ENCODE measurements at places on chromosomes 5 and 9.

DNA sequence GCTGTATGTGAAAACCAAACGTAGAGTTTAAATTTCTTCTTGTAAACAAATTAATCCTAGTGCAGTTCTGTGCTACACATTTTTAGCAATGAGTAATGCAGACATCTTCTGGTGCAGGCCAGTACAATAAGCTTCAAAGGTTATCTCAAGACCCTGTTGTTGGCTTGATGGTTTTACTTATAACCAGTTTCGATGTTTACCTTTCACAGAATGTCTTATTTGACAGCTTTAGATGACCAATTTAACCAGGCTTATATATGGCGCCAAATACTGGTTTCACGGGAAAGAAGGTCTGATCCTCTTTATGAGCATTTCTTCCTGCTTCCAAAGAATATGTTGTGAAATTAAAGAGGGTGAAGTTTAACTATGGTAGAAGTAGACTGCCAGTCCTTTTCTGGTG lies 9.9 kb downstream of the ZFAND5 start:
- no peak for DNase-seq

DNA sequence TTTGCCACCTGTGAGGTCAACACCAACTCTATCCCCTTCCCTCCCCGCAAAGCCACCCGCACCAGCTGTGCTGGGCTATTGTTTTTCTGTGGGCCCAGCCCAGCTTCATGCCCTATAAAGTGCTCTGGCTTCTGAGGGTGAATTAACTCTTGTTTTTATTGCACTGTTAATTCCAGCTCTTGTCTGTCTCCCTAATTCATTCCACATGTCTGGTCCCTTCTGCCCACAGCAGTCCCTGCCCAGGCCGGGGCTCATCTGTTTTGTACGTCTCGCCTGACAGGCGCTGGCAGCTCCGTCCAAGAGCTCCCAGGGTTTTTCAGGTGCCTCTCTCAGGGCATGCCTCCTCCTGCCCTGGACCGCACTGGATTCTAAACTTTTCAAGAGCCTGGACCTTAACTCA lies 118.9 kb downstream of the PDZD2 start:
- DNase-seq: no peak

DNA sequence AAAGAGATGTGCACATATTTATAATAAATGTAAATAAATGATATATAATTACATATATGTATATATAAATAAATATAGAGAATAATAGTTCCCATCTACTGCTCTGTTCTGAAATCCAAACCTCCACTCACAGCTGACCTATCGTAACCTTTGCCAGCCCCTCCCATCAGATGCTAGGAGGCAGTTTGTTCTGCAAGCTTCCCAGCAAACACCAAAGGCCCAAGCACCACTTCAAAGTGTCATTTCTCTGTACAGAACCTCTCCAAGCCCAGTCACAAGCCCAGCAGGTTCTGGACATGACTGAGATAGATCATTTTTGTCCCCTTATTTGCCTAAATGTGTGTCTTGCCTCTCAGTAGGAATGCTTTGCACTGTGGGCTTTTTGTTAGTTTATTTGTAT lies 62.4 kb downstream of the MFAP3 start:
- DNase-seq: no peak

DNA sequence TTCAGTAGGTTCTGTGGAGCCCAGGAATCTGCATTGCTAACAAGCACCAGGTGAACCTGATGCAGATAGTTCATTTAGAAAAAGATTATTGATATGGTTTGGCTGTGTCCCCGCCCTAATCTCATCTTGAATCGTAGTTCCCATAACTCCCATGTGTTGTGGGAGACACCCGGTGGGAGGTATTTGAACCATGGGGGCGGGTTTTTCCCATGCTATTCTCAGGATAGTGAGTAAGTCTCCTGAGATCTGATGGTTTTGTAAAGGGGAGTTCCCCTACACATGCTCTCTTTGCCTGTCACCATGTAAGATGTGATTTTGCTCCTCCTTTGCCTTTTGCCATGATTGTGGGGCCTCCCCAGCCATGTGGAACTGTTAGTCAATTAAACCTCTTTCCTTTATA lies 212.0 kb downstream of the RAB3C start:
- no peak for DNase-seq

DNA sequence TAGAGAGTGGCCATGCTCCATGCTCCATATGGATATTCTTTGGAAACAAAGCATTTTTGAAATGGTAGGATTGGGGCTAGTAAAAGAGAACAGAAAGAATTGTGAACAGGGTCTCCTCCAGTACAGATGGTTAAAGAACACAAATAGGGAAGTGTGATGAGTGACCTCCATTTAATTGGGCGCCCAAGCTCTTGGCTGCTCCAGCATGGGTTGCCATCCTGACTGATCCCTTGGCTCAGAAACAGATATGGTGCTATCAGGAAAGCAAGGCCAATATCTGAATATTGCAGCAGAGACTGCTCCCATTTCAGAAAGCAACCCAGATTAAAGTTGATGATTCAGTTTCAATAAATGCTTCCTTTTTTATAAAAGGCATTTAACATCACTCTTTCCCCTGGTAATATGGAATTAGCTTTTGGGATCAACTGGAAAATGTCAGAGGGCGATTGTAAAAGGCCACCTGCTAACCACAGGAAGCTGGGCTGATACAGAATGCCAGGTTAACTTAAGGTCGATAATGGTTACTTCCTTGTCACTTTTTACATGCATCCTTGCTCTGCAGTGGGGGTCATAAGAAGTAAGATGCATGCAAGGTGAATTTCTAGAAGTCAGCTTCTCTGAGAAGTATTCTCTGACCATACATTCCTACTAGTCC lies 52.9 kb downstream of the TMC1 start:
- no peak for DNase-seq

- DNase-seq: peak; percentile 43
These were observed 4.5 kb downstream of the LEAP2 start for GRCh38 chr5:132877938-132878337.

- no peak for DNase-seq
These were observed 34.9 kb downstream of the SYK start for GRCh38 chr9:90836411-90837080.

- no peak for DNase-seq
These were observed 100.9 kb downstream of the EBF1 start for GRCh38 chr5:158998793-158999325.

GRCh38 chr5:179289756-179290385 lies 55.4 kb downstream of the ADAMTS2 start:
- DNase-seq: no peak

GRCh38 chr5:65766175-65766574 lies 44.2 kb downstream of the NLN start:
- no peak for DNase-seq

GRCh38 chr5:29794141-29794787 lies 1399.2 kb upstream of the CDH6 start:
- DNase-seq: no peak

GRCh38 chr9:7970681-7971330 lies 171.2 kb upstream of the DMAC1 start:
- no peak for DNase-seq

- DNase-seq: no peak
These were observed 84.9 kb downstream of the SLCO4C1 start for GRCh38 chr5:102211165-102211564.

- DNase-seq: no peak
These were observed 1.8 kb upstream of the SH2D3C start for GRCh38 chr9:127780126-127780885.
